ENCODE measurements at places on chromosomes 16 and 17.

- DNase-seq, result no peak
These were observed 1.5 kb downstream of the FLCN start for GRCh38 chr17:17235212-17236174.

GRCh38 chr17:42179335-42179734, 1.6 kb downstream of the KCNH4 start:
- no peak for DNase-seq

- no peak for DNase-seq
These were observed 58.3 kb downstream of the CYB561 start for GRCh38 chr17:63387656-63388340.

DNA sequence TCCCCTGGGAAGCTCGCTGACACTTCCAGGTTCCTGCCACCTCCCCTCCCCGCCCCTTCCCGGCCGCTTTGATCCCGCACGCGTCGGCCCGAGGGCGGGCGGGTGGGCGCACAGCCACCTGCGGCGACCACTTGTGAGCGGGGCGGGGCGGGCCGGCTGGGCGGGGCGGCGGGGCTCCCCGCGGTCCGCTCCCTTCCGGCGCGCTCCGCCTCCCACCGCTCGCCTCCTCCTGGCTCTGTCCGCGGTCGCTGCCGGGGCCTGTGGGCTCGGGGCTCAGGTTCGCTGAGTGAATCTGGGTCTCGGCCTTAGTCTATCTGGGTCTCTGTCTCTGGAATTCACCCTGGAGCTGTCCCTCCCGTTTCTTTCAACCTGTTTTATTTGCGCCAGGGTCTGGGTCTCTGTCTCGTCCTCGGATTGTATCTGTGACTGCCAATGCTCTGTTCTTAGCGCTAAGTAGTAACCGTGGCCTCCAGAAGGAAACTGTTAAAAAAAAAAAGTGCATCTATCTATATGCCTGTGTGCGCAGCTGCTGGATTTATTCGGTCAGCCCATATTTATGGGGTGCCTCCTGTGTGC, 2.7 kb upstream of the HES7 start:
- no peak for DNase-seq

DNA sequence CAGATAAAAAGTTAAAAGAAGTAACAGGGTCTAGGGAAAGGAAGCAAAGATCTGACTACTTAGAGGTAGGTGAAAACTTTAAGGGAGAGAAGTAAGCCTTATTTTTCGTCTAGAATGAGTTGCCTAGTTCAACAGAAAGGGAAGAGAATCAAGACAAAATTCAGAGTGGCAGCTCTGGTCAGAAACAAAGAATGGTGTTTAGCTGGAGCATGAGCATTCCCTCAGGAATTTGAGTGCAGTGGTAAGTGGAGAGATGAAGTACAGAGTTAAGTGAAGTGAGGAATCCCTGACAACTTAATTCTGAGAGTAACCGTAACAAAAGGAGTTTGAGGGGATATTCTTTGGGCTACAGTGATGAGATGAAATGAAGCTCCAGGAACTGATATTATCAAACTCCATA, 11.5 kb downstream of the SMG6 start:
- no peak for DNase-seq

GRCh38 chr17:1813088-1813487, 16.6 kb downstream of the SMYD4 start:
- DNase-seq, result no peak

DNA sequence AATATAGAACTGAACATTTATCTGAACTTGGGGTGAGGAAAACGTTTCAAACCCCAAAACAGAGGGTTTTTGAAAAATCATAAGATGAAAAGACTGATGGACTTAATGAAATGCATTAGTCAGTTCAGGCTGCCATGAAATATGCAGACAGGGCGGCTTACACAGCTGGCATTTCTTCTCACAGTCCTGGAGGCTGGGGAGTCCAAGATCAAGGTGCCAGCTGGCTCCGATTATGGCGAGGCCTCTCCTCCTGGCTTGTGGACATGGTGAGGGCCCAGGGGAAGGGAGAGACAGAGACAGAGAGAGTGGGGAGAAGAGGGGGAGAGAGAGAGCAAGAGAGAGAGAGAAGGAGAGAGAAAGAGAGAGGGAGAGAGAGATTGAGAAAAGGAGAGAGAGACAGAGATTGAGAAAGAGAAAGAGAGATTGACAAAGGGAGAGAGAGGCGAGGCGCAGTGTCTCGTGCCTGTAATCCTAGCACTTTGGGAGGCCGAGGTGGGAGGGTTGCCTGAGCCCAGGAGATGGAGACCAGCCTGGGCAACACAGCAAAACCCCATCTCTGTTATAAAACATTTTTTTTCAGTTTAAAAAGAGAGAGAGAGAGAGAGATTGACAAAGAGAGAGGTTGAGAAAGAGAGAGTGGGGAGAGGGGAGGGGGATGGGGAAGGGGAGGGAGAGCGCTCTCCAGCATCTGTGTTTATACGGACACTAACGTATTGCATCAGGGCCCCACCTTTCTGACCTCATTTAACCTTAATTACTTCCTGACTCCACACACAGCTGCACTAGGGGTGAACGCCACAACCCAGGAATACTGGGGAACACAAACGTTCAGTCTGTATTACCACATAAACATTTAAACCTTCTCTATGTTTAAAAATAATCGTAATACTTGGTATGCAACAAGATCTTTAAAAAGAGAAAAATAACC, 24.6 kb upstream of the RPH3AL start:
- no peak for DNase-seq

GRCh38 chr16:58843675-58844074, 109.6 kb upstream of the GOT2 start:
- DNase-seq, result no peak

GRCh38 chr17:45342306-45342705, 25.5 kb upstream of the MAP3K14 start:
- DNase-seq, result no peak

GRCh38 chr16:50286681-50287080, 20.3 kb downstream of the ADCY7 start:
- no peak for DNase-seq

DNA sequence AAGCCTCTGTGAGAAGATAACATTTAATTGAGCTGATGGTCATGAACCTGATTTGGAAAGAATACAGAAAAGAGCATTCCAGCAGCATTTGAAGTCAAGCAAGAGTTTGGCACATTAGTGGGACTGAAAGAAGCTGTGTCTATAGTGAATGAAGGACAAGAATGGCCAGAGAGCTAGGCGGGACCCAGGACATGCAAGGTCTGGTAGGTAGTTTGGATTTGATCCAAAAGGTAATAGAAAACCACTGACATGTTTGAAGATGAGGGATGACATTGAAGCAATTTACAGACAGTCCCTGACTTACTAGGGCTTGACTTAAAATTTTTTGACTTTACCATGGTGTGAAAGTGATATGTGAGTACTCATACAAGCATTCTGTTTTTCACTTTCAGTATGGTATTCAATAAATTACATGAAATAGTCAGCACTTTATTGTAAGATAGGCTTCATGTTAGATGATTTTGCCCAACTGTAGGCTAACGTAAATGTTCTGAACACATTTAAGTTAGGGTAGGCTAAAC, 7.6 kb downstream of the CYB5B start:
- no peak for DNase-seq

- DNase-seq, result no peak
These were observed 2.5 kb downstream of the RANBP10 start for GRCh38 chr16:67803894-67804293.

- no peak for DNase-seq
These were observed 90.6 kb downstream of the DNAH3 start for GRCh38 chr16:21060027-21060510.

GRCh38 chr16:22813948-22814710, at the start of gene HS3ST2:
Gene HS3ST2 (plus strand): TSS chr16:22814162. CDS start chr16:22814611, 449 bp downstream.
- no peak for DNase-seq

DNA sequence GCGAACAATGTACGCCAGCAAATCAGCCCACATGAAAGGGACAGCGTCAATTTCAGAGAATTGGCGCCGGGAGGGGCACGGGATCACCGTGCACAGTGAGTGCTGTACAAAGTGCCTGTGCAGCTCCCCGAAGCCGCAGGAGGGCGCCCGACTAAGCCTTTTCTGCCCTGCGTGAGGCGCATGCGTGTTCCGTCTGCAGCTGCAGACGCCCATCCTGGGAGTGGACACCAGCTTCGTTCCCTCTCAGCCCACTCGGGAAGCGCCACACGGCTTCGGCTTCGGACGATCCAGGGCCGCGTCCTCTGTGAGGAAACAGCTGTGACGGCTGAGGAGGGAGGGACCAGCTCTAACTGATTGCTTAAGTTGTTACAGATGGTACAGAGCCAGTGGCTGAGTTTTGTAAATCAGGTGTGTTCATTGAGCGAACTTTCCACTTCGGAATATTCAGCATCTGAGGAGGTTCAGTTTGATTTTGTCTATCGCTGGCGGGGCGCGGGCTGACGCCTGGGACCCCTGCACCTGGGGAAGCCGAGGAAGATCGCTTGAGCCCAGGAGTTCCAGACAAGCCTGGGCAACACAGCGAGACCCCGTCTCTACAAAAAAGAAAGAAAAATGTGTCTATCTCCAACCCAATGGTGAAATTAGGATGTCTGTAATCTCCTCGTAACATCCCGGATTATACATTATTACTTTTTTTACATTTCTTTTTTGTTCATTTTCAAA, 15.4 kb upstream of the ZNF287 start:
- peak; percentile 91 for DNase-seq

GRCh38 chr17:58632324-58633314, 59.2 kb downstream of the TEX14 start:
- DNase-seq, result no peak

GRCh38 chr16:83698964-83699363, 108.8 kb upstream of the HSBP1 start:
- no peak for DNase-seq

DNA sequence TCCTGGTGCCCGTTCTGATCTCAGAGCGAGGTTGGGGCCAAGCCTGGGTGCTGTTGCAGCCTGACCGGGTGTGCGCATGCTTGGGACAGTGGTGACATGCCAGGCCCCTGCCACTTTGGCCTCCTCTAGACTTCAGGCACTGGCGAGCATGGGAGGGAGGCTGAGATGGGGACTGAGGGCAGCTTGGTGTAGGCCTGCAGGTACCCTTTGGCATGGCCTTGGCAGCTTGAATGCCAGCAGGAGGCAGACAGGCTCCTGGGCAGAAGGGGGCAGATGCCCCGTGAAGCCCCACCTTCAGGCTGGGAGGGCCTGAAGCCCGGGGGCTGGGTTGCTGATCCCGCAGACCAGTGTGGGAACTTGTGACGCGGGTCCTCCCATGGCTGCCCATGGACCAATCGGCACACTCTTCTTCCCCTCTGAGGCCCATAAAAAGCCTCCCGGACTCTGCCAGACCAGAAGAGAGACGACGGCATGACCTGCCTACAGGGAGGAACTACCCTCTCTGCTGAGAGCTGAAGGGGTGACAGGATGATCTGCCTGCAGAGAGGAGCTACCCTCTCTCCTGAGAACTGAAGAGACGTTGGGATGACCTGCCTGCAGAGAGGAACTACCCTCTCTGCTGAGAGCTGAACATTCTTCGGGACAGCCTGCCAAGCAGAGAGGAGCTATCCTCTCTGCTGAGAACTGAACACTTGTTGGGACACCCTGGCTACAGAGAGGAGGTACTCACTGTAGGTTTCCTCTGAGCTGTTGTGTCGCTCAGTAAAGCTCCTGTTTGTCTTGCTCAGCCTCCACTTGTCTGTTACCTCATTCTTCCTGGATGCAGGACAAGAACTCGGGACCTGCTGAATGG, 17.5 kb downstream of the RHOT1 start:
- DNase-seq, result no peak

- no peak for DNase-seq
These were observed 31.8 kb downstream of the C16orf82 start for GRCh38 chr16:27098366-27099049.

GRCh38 chr16:59295993-59296736, 562.0 kb upstream of the GOT2 start:
- DNase-seq, result no peak

DNA sequence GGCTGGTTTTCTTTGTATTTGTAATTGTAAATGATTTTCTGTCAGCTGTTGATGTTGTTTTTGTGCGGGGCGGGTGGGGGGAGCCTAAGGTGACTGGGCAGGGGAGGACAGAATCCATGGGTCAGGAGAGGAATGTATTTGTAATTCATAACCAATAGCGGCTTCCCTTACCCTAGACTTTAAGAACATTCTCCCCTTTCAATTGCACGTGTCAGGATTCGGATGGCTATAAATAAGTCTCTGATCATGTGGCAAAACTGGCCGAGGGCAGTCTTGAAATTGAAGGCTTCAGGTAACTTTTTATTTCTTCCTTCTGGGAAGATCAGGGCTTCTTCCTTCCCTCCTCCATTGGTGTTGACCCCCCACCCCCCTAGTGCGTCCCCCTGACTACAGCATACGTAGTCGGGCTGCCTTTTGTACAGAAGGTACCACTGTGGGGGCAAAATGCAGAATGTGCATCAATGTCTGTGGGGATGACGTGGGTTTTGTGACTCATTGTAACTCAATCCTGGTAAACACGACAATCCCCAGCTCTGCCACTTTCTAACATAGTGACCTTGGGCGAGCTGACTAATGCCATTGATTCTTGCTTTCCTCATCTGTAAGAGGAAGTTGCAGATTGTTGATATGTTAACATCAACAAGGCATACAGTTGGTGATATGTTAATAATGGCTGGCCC, 16.2 kb downstream of the MARCHF10 start:
- no peak for DNase-seq

DNA sequence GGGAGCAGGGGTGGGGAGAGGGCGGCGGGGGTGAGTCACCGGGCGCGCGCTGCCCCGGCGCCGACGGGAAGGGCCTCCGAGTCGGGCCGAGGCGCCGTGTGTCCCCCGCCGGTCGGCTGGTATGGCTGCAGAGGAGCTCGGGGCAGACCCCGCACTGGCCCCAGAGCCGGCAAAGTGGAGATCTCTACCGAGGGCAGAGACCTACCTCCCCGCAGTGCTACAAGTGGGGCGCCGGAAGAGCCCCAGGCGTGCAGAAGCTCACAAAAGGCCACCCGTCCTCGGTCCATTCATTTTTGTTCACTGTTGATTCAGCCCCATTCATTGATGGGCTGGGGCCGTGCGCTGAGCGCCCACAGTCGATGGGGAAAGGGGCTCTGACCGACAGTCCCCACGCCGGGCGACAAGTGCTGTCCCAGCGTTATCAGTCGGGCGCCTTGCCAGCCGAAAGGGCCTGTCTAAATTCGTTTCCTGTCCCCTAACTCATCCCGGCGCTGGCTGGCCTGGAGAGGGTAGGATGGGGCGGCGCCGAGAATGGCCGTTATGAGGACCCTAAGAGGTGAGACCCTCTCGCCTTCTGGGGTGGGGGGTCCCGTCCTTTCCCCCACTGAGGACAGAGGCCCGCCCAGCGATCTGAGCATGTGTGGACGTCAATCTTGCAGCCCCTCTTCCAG, 709 bp upstream of the ENO3 start:
- DNase-seq, result peak; percentile 56

Data from activated naive CD4-positive, alpha-beta T cell (primary cell).